ENCODE measurements at places on chromosomes 3 and 15. TPM values are rescaled to one million over a fixed set of nuclear protein-coding genes. Genes with fewer than 3 reads are reported as not detected.

GRCh38 chr15:98085003-98085639 is 124.6 kb downstream of the ARRDC4 start:
- DNase-seq = no peak

GRCh38 chr3:9704347-9705322 is 1.0 kb downstream of the CPNE9 start:
- no peak for DNase-seq

DNA sequence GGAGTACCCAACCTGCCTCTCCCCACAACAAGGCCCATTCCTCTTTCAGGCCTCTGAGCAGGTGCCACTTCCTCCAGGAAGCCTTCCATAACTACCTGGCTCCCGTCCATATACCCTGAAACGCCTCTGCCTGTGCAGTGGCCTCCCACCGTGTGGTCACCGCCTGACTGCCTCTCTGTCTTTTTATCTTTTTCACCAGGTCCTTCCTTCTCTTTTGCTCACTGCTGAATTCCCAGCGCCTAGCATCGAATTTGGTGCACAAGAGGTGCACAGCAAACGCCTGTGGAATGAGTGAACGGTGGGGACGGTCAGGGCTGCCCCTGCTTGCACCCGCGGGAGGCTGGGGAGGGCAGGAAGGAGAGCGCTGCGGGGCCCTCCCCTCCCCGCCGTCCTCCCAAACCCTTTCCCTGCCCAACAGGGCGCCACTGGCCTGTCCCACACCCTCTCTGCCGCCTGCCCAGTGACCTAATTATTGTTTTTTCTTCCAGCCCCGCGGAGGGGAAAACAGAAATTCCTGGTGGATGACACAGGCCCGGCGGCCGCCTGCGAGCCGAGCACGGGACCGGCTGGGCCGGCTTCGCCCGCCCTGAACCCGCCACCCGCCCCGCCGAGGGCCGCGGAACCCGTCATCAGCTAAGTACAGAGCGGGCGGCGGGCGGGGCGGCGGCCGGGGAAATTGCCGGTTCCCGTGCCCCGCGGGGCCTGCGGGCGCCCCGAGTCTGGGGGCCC is 140.1 kb downstream of the SMAD6 start:
- peak; percentile 77 for DNase-seq

- DNase-seq = no peak
These were observed 3.3 kb downstream of the CAND2 start for GRCh38 chr3:12799525-12800440.

GRCh38 chr3:189978753-189979152 is 141.9 kb downstream of the P3H2 start:
- DNase-seq = no peak

- DNase-seq = no peak
These were observed 69.8 kb upstream of the MFGE8 start for GRCh38 chr15:88982946-88983342.

- DNase-seq = no peak
These were observed 176.2 kb upstream of the ANKRD28 start for GRCh38 chr3:15973940-15974339.

GRCh38 chr3:98147179-98147578 is at the start of gene OR5H14:
TSS of gene OR5H14 (plus strand) at chr3:98147479. CDS start at chr3:98149386, 1,907 bp downstream.
- DNase-seq = no peak

GRCh38 chr15:96359616-96360521 is 29.4 kb downstream of the NR2F2 start:
- no peak for DNase-seq

DNA sequence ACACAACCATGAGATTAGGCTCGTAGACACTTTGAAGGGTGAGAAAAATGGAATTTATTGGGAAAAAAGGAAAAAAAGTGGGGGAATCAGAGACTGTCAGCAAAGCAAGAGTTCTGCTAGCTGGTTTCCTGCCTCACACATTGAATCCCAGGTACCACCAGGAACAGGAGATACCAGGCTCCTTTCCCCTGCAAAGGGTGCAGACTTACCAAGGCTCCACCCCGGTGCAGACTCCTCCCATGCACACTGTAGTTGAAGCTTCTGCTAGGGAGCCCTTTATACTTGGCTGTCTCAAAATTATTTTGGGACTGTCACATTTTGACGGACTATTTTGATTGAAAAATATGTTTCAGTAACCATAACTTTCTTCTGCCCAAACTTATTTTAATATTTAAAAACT is 819.9 kb upstream of the GBE1 start:
- DNase-seq = no peak

DNA sequence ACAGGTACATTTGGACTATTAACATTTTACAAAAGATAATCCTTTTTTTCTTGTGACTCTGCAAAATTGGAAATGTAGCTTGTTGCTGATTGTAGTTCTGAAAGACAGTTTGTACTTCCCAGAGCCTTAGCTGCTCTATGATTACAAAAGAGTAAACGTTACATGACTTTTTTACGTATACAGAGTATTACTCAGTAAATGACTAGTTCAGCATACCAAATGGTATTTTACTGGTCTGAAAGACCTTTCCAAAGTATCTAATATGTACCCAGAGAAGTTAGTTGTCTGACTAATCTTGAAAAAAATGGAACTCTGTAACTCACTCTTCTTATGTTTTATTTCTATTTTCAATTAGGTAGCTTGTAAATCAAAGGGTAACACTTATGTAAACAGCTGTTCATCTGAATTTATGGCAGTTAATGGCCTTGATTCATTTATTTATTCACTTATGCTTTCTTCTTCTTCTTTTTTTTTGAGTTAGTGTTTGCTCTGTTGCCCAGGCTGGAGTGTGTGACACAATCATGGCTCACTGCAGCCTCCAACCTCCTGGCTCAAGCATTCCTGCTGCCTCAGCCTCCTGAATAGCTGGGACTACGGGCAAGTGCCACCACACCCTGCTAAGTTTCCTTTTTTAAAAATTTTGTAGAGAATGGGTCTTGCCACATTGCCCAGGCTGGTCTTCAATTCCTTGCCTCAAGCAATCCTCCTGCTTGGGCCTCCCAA is 151.7 kb downstream of the C3orf38 start:
- no peak for DNase-seq

- no peak for DNase-seq
These were observed 123.5 kb downstream of the TGFBR2 start for GRCh38 chr3:30729936-30730335.

GRCh38 chr3:129463716-129464115 is 23.7 kb downstream of the IFT122 start:
- no peak for DNase-seq

- DNase-seq = peak; percentile 66
These were observed 78.9 kb upstream of the DPH6 start for GRCh38 chr15:35624881-35625280.

GRCh38 chr3:42780892-42781700 is 8.0 kb upstream of the CCDC13 start:
- no peak for DNase-seq

DNA sequence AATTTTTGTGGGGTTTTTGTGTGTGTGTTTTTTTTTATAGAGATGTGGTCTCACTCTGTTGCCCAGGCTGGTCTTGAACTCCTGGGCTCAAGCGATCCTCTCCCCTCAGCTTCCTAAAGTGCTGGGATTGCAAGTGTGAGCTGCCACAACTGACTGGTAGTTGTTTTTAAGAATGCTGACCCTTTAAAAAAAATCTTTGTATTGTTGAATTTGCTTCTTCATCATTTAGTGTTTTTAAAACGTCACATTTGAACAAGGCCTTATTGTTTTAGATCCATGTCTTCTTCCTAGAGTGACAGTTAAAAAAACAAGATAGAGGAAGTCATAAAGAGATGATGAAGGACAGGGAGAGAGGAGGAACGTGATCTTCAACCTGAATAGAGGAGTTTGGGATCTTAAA is 24.1 kb downstream of the GJD2 start:
- DNase-seq = no peak

GRCh38 chr3:134928819-134929218 is 133.8 kb downstream of the EPHB1 start:
- DNase-seq = no peak

GRCh38 chr3:100720426-100720825 is 11.1 kb downstream of the TFG start:
- no peak for DNase-seq

- DNase-seq = no peak
These were observed 4.3 kb downstream of the PCBP4 start for GRCh38 chr3:51962854-51963530.

GRCh38 chr3:72797773-72798543 is 50.3 kb downstream of the SHQ1 start:
- no peak for DNase-seq

- DNase-seq = no peak
These were observed 641.6 kb downstream of the NSUN3 start for GRCh38 chr3:94704467-94704866.

- no peak for DNase-seq
These were observed 224.0 kb downstream of the CHL1 start for GRCh38 chr3:420584-420983.

DNA sequence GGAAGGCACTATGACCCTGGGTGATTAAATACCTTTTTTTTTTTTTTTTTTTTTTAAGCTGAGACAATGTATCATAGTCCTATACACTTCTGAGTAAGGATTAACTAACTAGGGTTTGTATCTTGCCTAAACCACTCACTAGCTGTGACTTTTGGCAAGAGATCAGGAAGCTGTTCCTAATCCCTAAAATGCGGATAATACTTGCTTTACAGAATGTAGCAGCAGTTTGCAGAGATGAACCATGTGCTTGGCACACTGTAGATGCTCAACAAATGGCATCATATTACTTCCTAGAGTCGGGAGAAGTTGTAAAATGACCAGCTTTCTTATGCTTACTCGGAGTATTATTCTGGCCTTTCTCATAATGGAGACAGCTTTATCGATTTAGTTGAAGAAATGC is 25.6 kb upstream of the PYGO1 start:
- DNase-seq = no peak

GRCh38 chr3:105222568-105223093 is 144.1 kb upstream of the ALCAM start:
- no peak for DNase-seq

DNA sequence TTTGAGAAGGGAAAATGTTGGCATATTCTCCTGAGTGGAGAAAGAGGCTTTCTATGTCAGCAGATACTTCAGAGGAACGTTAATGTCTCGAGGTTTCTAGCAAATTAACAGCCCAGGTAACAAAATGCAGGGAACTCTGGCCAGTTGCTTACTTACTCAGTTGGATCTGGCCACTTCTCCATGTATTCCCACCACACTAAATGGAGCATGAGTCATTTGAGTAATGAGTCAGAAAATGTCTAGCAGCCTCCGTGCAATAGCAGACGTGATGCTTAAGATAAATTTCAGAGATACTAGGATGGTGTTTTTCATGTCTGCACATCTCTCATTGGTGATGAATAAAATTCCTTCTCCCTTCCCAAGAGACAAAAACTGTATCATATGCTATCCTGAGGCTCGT is 671.5 kb downstream of the FHIT start:
- DNase-seq = no peak

DNA sequence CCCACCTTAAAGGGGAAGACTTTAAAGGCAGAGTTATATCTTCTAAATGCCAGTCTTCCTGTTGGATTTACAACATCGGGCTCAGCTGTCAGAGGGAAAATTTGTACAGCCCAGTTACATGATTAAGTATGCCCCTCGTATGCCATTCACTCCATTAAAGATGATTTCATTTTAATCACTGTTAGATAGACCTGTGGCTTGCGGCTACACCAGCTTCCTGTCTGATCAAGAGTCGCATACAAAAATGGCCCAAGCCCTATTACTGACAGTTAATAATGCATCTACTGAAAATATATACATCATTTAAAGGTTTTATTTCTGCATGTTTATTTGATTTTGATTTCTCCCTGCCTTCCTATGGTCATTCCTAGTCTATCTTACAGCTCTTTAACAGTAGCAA is 7.1 kb downstream of the EIF4E3 start:
- no peak for DNase-seq

GRCh38 chr3:96863129-96863740 is 48.8 kb downstream of the EPHA6 start:
- no peak for DNase-seq

DNA sequence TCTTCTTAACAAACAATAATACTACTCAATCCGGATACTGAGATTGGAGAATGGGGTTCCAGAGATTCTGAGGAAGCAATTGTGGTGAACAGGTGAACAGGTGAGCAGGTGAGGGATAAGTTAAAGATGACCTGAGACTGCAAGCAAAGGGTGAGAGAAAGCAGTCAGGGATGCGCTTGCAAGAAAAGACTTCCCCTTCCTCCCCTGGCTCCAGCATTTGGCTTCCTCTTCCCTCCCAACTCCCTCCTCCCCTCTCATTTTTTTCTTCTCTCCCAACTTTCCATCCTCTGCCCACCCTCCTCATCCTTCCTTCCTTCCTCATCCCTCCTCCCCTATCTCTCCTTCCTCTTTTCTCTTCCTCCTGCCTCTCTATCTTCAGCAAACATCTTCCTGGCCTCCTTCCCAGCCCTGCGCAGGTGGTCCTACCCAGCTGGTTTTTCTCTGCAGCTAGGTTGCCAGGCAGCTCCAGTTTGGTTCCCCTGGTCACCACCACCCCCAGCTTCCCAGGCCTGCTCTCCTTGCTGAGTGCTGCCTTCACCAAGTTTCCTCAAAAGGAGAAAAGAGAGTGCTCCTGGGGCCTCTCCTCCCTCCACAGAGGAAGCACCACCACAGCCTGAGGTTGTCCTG is 10.4 kb upstream of the VIPR1 start:
- DNase-seq = no peak

- DNase-seq = no peak
These were observed 8.5 kb downstream of the CDCP1 start for GRCh38 chr3:45137656-45138181.

DNA sequence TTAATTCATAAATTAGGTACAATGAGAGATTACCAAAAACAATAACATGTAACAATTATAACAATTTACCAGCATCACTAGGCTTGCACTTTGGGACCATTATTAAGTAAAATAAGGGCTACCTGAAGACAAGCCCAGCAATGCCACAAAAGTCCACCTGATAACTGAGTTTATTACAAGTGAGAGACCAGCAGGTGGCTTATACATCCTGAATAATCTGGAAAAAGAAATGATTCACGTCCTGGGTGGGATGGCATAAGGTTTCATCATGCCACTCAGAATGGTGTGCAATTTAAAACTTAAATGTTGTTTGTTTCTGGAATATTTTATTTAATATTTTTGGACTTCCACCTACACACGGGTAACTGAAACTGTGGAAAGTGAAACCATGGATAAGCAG is 1287.1 kb upstream of the GBE1 start:
- no peak for DNase-seq

GRCh38 chr3:53111822-53112221 is 18.4 kb downstream of the RFT1 start:
- no peak for DNase-seq

- DNase-seq = no peak
These were observed 641.1 kb downstream of the MECOM start for GRCh38 chr3:169022457-169022856.

- no peak for DNase-seq
These were observed 193.7 kb upstream of the MME start for GRCh38 chr3:154886437-154886836.

GRCh38 chr3:107117922-107118536 is 259.2 kb upstream of the CCDC54 start:
- DNase-seq = no peak

CYP8B1 gene
- not detected for total RNA-seq

ZBBX gene
- not detected for total RNA-seq

PFN2 gene
- total RNA-seq = 82.0 TPM

SMCO1 gene
- not detected for total RNA-seq

TMC3 gene
- not detected for total RNA-seq

SCAANT1 gene
- total RNA-seq = not detected

EPHB1 gene
- 0.71 TPM for total RNA-seq

ADGRG7 gene
- total RNA-seq = not detected

RASGRF1 gene
- not detected for total RNA-seq

CPA3 gene
- 31.8 TPM for total RNA-seq

MINAR1 gene
- 1.3 TPM for total RNA-seq

CCDC39 gene
- total RNA-seq = not detected

NTRK3 gene
- 87.3 TPM for total RNA-seq

PDIA5 gene
- total RNA-seq = 33.2 TPM

Measured in thoracic aorta (tissue), 2 donors.